Naive thymus-derived CD8-positive, alpha-beta T cell (primary cell): ENCODE measurements at places on chromosomes 1 and 21.

DNA sequence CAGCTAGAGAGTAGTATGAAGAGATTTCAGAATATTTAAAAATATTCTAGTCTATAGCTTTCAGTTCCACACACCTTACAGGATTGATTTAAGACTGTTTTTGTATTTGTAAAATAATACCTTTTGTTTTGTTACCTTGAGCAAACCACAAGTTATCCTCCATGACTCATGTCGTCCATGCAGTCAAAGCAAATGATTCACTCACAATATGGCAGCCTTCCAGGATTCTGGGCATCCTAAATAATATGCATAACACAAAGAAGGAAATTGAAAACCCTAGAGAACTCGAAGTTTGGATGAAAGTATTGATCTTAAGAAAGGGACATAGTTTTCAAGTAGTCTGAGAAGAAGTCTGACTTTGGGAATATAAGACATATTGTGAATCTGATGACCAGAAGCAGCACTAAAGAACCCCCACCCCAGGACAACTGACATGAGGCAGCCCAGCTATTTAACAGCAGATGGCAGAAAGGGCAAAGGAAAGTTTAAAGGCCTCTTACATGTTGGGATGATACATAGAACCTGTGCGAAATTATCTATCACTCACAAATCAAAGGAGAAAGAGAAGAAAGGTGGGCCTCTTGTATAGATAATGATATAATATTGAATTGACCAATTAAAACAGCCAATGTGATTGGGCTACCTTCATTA, 857.9 kb downstream of the BRINP3 start:
- no peak for DNase-seq

GRCh38 chr1:185166106-185166505, 9.1 kb downstream of the SWT1 start:
- DNase-seq, result no peak

DNA sequence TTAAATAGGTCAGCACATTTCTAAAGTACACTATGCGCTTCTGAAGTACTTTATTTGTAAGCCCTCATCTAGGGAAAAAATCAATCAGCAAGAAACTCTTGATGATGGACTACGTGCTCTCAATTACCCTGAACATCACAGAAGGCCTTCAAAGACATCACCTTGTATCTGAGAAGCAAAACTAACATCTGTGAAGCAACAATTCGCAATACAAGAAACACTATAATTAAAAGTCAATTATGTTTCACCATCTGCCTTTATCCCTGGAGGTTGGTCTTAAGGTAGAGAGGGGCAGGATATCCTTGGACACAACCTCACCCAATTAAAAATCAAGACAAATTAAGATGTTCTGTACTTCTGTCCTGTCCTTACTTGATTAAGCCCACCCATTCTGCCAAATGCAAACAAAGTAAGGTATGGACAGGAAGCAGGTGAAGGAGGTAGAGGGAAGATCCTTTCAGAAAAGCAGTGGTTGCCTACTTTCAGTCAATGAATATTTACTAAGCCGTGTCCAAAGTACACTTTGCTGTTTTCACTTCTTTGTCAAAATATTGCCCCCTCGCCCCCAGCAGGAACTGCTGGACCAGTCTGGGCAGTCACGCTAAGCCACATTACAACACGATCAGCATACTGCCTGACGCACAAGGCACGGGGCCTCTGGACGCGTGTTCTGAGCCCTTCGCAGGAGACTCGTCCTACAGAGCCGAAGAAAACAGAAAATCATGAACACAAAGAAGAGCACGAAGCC, 887 bp downstream of the SLC19A2 start:
- peak; percentile 39 for DNase-seq

GRCh38 chr1:48695161-48695560, 81.5 kb downstream of the BEND5 start:
- DNase-seq, result no peak
